Cortex of kidney (tissue), 1 donor: ENCODE measurements at places on chromosomes 7 and 10.

DNA sequence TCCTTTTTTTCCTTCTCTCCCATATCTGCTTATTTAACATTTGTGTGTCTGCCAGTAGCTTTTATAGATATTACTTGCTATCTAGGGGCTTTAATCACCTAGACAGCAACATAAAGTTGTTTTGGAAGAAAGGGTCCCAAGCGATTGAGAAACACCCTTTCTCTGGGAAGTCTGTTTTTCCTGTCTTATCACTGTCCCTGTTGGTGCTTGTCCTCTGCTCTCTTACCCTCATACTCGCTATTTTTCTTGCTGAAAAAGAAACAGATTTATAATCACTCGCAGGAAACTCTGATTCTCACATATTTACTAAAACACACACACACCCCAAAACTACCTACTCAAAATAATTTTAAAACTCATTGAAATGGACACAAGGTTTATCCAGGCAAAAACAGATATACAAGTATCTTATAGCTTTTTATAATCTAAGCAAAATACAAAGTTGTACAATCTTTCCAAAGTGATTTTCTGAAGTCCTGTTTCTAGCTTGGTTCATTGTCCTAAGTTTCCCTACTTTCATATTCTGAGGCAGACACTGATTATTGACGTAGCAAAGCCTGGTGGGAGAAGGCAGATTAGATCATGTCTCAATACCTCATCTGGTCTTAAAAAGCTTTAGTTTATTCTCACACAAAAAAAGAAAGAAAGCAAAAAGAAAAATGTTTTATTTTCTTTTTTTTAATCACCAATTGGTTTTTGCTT, 157.3 kb downstream of the CACNA2D1 start:
- DNase-seq: no peak

GRCh38 chr10:14822879-14823755, 14.7 kb downstream of the CDNF start:
- no peak for DNase-seq

GRCh38 chr7:130791746-130792145, 57.7 kb upstream of the KLF14 start:
- DNase-seq: no peak

DNA sequence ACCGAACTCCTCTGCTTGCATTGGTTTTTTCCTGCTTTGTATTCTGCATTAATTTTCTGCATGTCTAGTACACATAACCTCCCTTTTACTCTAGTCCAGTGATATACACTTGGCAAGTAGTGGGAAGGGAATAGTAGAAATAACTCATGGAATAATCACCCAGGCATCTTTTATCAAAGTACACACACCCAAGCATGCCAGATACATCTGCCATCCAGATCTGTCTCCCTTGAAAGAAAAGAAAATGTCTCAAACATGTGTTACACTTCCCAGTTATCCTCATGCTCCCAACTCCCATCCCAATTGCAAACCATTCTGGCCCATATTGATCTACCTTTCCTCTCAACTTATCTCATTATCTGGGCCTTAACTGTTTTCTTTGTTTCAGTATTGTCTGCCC, 79.0 kb downstream of the PHYHIPL start:
- DNase-seq: no peak

DNA sequence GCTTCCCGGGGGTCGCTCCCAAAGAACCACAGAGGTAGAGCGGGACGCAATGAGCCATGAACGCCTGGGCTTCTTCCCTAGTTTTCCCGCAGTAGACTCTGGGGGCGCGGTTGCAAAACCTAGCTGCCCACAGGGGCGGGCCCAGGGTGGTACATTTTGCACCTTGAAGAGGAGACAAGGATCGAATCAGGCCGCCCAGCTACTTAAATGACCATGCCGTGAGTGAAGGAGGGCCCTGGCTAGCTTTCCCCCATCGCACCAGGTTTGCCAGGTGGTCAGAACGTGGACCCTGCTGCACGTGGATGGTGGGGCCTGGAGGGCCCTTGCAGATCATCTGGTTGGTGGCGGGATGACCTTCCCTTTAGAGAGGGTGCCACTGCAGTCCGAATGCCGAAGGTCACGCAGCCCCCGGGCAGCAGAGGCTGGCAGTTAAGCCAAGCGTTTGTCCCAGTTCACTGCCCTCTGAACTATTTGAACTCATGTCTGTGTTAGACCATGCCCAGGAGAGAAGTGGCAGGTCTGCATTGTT, 604 bp upstream of the SHTN1 start:
- no peak for DNase-seq

DNA sequence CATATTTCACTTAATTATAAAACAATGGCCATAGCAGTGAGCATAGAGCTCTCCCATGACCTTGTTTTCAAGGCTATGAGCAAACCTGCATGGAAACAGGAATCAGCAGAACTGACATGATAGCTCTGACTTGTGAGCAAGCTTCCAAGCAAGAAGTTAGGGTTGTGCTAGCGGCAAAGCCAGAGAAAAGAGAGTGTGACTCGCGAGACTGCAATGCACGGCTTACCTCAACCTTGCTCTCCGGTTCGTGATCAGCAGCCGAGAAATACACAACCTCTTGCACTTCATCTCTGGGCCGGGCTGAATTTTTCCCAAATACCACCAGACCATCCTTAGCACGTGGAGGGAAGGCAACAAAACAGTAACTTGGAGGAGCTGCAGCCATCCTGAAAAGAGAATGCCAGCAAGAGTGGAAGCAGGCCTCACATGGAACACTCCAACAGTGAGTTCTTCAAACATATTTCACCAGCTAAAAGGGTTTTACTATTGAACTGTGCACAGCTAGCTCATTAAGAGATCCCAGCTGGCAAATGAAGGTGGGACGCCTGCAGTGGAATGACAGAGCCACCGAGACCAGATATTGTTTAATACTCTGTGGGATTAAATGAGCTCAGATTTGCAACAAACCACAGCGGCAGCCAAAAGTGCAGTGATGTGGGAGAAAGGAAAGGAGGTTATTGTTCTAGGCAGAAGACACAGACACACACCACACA, 20.8 kb downstream of the SCRN1 start:
- DNase-seq: no peak

GRCh38 chr7:50304911-50305582, 531 bp downstream of the IKZF1 start:
- DNase-seq: no peak

- no peak for DNase-seq
Measured at GRCh38 chr7:142438235-142438922, 180.5 kb upstream of the PRSS58 start.

- DNase-seq: no peak
Measured at GRCh38 chr10:52875336-52875735, 102.8 kb upstream of the MBL2 start.

- DNase-seq: no peak
Measured at GRCh38 chr10:77625379-77625778, 12.2 kb downstream of the KCNMA1 start.
